ENCODE measurements at places on chromosomes 13 and 19. TPM values are rescaled to one million over a fixed set of nuclear protein-coding genes. Genes with fewer than 3 reads are reported as not detected.
A peak's percentile ranks its signal among the peaks of the same experiment; 100 is the strongest.

DNA sequence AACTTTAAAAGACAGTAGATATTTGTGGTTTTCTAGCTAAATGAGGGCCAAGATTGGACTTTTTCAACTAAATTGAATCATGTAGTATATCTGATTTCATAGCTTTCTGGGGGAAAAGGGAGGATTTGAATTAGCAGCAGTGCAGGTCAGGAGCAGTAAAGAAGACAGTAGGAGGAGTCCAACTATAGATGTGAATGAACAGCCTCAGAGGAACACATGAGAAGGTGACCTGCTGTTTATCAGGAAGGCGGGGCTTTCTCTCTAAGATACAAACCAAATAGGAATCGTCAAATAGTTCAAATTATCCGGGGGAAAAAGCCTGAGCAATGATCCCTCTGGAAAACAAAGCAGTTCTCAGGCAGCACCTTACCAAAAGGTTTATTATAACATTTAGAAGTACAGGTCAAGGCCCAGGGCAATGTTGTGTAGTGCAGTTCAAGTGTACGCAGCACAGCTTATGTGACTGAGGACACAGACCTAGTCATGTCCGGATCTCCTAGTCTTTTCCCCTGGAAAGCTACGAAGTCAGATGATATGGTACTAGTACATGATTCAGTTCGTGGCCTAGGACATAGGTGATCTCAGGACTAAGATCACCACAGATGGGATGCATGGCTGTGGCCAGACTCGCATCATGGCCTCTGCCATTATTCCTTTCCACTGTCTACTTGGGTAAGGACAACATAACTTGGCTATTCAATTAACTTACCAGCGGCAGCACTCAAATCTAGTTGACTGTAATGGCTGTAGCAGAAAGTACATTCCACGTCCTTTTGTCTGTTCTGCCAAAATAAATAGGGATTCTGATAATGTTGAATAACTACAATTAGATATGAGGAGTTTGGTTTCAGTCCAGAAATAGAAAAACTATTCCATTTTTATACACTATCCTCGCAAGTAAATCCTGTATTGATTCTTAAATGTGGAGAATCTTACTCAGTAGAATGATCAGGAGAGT, 40.3 kb downstream of the MPHOSPH8 start:
- H3K36me3 ChIP-seq: peaks cover 37% of the 10 kb centered on the region
- H3K27me3 ChIP-seq: no peaks in the 10 kb centered on the region
- H3K4me1 ChIP-seq: no peaks in the 10 kb centered on the region

GRCh38 chr19:38733493-38734175, 10.6 kb downstream of the CAPN12 start:
- no peaks in the 10 kb centered on the region for H3K27me3 ChIP-seq
- peak overlapping the region; percentile 48 for H3K27ac ChIP-seq
- H3K4me1 ChIP-seq: peaks cover 22% of the 10 kb centered on the region
- no peak overlapping the region for H3K4me3 ChIP-seq
- DNase-seq: no peak
- H3K36me3 ChIP-seq: peaks cover 7% of the 10 kb centered on the region

FGF21 gene
- not detected for polyA plus RNA-seq

RXFP2 gene
- polyA plus RNA-seq: not detected

- H3K27me3 ChIP-seq: peaks cover 6% of the 10 kb centered on the region
- H3K27ac ChIP-seq: no peak overlapping the region
- H3K36me3 ChIP-seq: no peaks in the 10 kb centered on the region
- no peak overlapping the region for H3K4me3 ChIP-seq
- no peaks in the 10 kb centered on the region for H3K4me1 ChIP-seq
- no peak for DNase-seq
These were observed 32.0 kb upstream of the CXCL17 start for GRCh38 chr19:42474743-42475142.

DNA sequence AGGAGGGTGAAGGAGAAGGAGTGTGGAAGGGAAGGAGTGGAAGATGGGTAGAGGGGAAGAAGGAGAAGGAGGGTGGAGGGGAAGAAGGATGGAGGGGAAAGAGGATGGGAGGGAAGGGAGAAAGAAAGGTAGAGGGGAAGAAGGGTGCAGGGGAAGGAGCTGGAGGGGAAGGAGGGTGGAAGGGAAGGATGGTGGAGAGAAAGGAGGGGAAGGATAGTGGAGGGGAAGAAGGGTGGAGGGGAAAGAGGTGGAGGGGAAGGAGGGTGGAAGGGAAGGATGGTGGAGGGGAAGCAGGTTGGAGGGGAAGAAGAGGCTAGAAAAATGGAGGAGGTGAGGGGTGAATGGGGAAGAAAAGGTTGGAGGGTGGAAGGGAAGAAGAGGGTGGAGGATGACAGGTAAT, 927.9 kb downstream of the UQCRFS1 start:
- no peaks in the 10 kb centered on the region for H3K36me3 ChIP-seq
- H3K27me3 ChIP-seq: no peaks in the 10 kb centered on the region
- no peaks in the 10 kb centered on the region for H3K4me1 ChIP-seq

C3 gene
- 14.8 TPM for polyA plus RNA-seq

- H3K27ac ChIP-seq: no peak overlapping the region
- H3K4me3 ChIP-seq: no peak overlapping the region
- H3K27me3 ChIP-seq: peaks cover 18% of the 10 kb centered on the region
- no peaks in the 10 kb centered on the region for H3K4me1 ChIP-seq
These were observed 320.8 kb downstream of the ZNF536 start for GRCh38 chr19:30692879-30693503.

NUP62 gene
- 12.9 TPM for polyA plus RNA-seq

TGFBR3L gene
- 0.72 TPM for polyA plus RNA-seq

DNA sequence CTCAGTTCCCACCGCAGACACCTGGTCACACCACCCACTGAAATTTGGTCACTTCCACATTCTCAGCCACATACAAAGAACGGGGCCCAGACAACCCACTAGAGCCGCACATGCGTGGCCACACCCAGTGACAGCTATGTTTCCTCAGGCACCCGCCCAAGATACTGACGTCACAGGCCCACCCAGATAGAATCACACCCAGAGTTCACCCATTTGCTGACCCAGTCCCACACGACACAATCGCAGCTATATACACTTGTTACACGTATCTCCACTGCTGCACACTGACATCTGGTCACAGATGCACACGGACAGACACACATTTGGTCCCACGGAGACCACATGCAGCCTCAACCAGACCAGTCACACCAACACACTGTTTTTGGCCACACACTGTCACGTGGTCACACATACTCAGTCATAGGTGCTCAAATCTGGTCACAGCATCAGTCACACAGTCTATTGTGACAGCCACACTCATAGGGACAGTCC, 2.9 kb downstream of the NUMBL start:
- peaks cover 3% of the 10 kb centered on the region for H3K36me3 ChIP-seq
- H3K27ac ChIP-seq: no peak overlapping the region
- H3K4me3 ChIP-seq: no peak overlapping the region
- H3K4me1 ChIP-seq: peaks cover 36% of the 10 kb centered on the region

CD79A gene
- 0.14 TPM for polyA plus RNA-seq

CCDC8 gene
- 5.2 TPM for polyA plus RNA-seq

- H3K4me3 ChIP-seq: peak overlapping the region; percentile 73
- H3K4me1 ChIP-seq: peaks cover 20% of the 10 kb centered on the region
- H3K27me3 ChIP-seq: no peaks in the 10 kb centered on the region
- peak overlapping the region; percentile 49 for H3K27ac ChIP-seq
- no peak for DNase-seq
These were observed 1.7 kb downstream of the IRS2 start for GRCh38 chr13:109784590-109785140.

GRCh38 chr13:19981685-19982238, 23.2 kb downstream of the ZMYM2 start:
- no peak overlapping the region for H3K27ac ChIP-seq
- peaks cover 5% of the 10 kb centered on the region for H3K36me3 ChIP-seq
- no peaks in the 10 kb centered on the region for H3K27me3 ChIP-seq
- no peak for DNase-seq

CXCL17 gene
- not detected for polyA plus RNA-seq

GRCh38 chr19:18293642-18294466, 12.4 kb upstream of the JUND start:
- no peaks in the 10 kb centered on the region for H3K36me3 ChIP-seq
- no peak overlapping the region for H3K4me3 ChIP-seq
- no peak overlapping the region for H3K27ac ChIP-seq

B3GNT3 gene
- polyA plus RNA-seq: 3.6 TPM

ZNF222 gene
- polyA plus RNA-seq: 2.7 TPM

ZNF829 gene
- 2.3 TPM for polyA plus RNA-seq

IL17D gene
- polyA plus RNA-seq: 0.09 TPM

Measured in keratinocyte (primary cell).